ENCODE measurements at places on chromosomes 12 and 14.
A peak's percentile ranks its signal among the peaks of the same experiment; 100 is the strongest.

- DNase-seq = peak; percentile 65
Observed at GRCh38 chr12:88111074-88111652, 30.7 kb downstream of the CEP290 start.

DNA sequence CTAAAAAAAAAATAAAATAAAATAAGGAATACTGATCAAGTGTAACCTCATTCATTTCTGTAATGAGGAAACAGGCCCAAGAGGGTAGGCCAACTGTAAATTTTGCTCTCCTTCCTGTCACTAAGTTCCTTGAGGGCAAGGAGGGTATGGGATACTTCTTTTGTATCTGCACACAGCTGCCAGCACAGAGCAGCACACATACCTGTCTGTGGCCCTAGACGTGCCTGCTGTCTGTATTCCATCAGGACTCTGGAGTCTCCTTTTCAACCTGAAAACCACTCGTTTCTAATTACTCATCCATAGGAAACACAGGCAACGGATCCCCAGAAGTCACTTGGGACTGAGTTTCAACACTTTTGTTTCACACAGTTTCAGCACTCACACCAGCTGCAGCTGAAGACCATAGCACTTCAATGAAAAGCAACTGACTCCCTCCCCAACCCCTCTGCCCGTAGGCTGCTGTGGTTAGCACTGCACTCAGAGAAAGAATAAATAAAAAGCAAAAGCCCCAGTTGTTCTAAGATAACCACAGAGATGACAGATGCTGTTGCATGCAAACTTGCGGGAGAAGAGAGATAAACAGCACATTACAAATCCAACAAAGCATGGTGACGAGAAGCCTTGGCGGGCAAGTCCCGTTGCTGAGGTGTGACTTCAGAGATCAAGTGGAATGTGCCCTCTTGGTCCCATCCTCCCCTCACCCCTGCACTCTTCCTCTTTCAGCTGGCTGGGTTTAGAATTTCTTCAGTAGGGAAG, 24.9 kb downstream of the CRACR2A start:
- peak; percentile 26 for DNase-seq

- DNase-seq = no peak
Observed at GRCh38 chr14:104975481-104976197, 2.5 kb downstream of the AHNAK2 start.

DNA sequence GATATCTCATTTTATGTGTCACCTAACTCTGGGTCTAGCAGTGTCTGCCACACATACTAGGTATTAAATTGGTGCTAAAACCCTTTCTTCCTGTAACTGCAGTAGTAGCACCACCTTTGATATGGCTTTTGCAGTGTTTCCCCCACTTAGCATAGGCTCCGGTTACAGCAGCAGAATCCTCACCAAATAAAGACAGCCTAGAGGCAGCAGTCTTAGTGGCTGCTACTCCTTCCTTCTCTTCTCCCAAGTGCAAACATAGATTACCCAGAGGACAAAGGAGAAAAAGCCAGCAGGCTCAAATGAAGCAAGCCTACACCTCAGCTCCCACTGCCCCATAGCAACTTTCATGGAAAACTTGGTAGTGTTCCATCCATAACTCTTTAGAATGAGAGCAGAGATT, 30.1 kb upstream of the ABCC9 start:
- DNase-seq = no peak

DNA sequence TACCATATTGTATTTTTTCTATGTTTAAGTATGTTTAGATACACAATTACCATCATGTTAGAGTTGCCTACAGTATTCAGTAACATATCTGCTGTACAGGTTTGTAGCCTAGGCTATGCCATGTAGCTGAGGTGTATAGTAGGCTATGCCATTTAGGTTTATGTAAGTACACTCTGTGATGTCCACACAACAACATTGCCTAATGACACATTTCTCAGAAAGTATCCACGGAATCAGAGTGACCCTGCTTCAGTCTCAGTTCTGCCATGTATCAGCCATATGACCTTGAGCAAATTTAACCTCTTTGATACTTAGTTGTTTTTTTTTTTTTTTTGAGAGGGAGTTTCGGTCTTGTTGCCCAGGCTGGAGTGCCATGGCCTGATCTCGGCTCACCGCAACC, 12.7 kb downstream of the SUSD6 start:
- no peak for DNase-seq
